ENCODE measurements at places on chromosomes 5 and 9.

DNA sequence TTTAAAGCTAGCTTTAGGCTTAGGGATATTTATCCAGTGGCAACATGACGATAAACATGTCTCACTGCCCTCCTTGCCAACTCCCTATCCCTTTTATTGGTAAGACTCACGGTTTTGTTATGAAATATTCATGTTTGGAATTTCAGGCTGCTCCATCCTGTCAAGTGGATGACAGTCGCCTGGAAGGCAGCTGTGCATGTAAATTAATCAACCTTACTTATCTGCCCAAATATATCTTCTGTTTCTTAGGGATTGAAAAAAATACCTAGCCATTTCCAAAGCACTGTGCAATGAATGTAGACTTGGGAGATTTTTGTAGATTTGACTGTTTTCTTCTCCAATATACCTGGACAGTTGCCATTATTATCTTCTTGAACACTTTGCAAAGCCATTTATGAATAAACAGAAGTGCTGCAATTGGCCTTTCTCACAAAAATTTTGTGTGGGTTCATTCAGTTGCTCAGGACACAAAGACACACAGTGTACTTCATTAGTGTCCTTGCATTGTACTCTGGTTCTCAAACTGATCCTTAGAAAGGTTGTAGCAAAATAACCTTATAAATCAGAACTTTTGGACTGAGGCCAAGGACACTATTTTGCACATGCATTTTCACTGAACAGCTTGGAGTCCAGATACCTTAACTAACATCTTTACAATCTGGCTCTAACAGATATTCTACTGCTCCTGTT is 889.4 kb upstream of the SEMA6A start:
- H3K4me1 ChIP-seq = no peaks in the 10 kb centered on the region
- H3K36me3 ChIP-seq = no peaks in the 10 kb centered on the region
- no peak for DNase-seq
- no peaks in the 10 kb centered on the region for H3K27me3 ChIP-seq

GRCh38 chr9:121331992-121332685 is 37.9 kb downstream of the STOM start:
- H3K4me3 ChIP-seq = no peak overlapping the region
- no peaks in the 10 kb centered on the region for H3K27me3 ChIP-seq
- no peaks in the 10 kb centered on the region for H3K4me1 ChIP-seq
- peak overlapping the region; percentile 76 for H3K27ac ChIP-seq

DNA sequence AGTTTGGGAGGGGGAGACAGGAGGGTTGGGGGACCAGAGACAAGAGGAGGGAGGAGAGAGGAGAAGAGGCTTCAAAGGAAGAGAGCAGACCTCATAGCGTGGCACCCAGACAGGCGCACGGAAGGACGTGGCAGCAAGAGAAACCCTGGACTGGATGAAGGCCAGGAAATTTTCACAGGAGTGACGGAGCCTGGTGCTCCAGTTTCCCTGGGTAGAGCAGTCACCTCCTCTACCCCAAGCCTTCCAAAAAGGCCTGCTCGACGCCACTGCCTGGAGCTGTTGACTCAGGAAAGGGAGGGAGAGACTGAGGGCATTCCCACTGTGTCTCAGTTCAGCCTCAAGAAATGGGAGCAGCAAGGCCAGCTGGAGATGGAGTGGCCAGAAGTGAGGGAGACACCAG is 19.3 kb downstream of the AK8 start:
- no peak overlapping the region for H3K27ac ChIP-seq
- peaks cover 14% of the 10 kb centered on the region for H3K27me3 ChIP-seq
- H3K36me3 ChIP-seq = no peaks in the 10 kb centered on the region
- no peaks in the 10 kb centered on the region for H3K4me1 ChIP-seq
- no peak for DNase-seq
- no peak overlapping the region for H3K4me3 ChIP-seq

DNA sequence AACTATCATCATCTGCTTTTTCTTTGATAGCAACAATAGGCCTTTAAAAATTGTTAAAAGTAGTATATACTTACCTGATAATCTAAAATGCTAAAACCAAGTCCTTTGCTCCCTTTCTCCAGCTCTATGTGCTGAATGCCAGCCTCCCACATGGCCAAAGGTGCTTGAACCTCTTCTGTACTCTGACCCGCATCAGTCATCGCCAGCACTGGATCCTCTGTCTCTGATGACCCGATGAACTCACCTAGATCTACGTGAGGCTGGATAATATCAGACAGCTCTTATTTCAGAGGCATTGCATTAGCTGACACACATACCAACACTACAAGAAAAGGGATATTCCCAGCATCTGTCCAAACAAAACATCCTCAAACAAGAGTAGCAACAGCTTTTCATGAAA is 89.5 kb downstream of the MPDZ start:
- H3K36me3 ChIP-seq = peaks cover 70% of the 10 kb centered on the region
- H3K4me1 ChIP-seq = no peaks in the 10 kb centered on the region
- no peaks in the 10 kb centered on the region for H3K27me3 ChIP-seq
- no peak for DNase-seq
- H3K27ac ChIP-seq = no peak overlapping the region

GRCh38 chr5:93423300-93423699 is 157.7 kb downstream of the NR2F1-AS1 start:
- no peaks in the 10 kb centered on the region for H3K4me1 ChIP-seq
- H3K4me3 ChIP-seq = no peak overlapping the region
- H3K27me3 ChIP-seq = no peaks in the 10 kb centered on the region
- no peak overlapping the region for H3K27ac ChIP-seq
- no peaks in the 10 kb centered on the region for H3K36me3 ChIP-seq

- no peak overlapping the region for H3K27ac ChIP-seq
- H3K27me3 ChIP-seq = no peaks in the 10 kb centered on the region
- H3K4me3 ChIP-seq = no peak overlapping the region
- H3K4me1 ChIP-seq = no peaks in the 10 kb centered on the region
- H3K36me3 ChIP-seq = no peaks in the 10 kb centered on the region
Measured at GRCh38 chr9:132114102-132114707, 34.5 kb upstream of the MED27 start.

GRCh38 chr5:56710826-56711590 is 104.3 kb upstream of the MAP3K1 start:
- H3K27ac ChIP-seq = no peak overlapping the region
- H3K27me3 ChIP-seq = no peaks in the 10 kb centered on the region
- H3K4me1 ChIP-seq = no peaks in the 10 kb centered on the region
- H3K4me3 ChIP-seq = no peak overlapping the region
- no peaks in the 10 kb centered on the region for H3K36me3 ChIP-seq
- no peak for DNase-seq

DNA sequence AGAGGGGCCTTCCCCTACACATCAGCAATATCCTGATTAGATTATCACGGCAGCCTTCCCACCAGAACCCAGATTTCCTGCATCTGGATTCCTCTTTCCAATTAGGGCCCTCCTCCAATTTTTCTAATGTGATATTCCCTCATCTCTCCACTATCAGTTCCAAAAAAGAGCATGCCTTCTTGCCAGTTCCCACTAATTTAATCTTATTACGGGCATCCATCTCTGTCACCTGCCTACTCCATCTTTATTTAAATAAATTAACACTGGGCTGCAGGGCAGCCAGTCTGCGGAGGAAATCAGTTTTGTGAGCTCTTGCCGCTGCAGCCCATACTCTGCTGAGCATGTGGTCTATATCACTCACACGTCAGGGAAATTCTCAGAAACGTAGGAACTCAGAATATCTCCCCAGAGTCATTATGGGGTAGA is 16.6 kb upstream of the FBP2 start:
- no peak overlapping the region for H3K4me3 ChIP-seq
- H3K27ac ChIP-seq = no peak overlapping the region
- DNase-seq = no peak
- H3K27me3 ChIP-seq = peaks cover 11% of the 10 kb centered on the region
- H3K36me3 ChIP-seq = no peaks in the 10 kb centered on the region

GRCh38 chr5:136679233-136679632 is 313.9 kb upstream of the TRPC7 start:
- no peaks in the 10 kb centered on the region for H3K4me1 ChIP-seq
- no peak overlapping the region for H3K27ac ChIP-seq
- H3K4me3 ChIP-seq = no peak overlapping the region
- no peaks in the 10 kb centered on the region for H3K27me3 ChIP-seq
- no peak for DNase-seq

DNA sequence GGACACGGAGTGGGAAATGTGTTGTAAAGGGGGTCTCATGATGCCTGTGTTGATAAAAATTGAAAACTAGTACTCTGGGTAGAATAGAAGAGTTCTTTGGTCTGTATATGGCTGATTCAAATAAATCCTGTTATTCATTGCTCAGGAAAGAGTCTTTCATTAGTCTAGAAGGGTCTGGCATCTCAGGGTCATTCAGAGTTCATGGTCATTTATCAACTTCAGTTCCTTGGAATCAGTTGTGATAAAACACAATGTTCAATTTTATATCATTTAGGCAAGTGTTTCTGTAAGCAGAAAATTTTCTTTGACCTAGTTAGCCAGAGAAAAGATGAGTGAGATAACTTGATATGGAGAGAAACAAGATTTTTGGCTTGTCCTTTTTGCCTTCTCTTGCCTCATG is 36.3 kb downstream of the SPATA31D1 start:
- DNase-seq = no peak
- no peaks in the 10 kb centered on the region for H3K4me1 ChIP-seq
- no peaks in the 10 kb centered on the region for H3K36me3 ChIP-seq
- no peak overlapping the region for H3K27ac ChIP-seq

DNA sequence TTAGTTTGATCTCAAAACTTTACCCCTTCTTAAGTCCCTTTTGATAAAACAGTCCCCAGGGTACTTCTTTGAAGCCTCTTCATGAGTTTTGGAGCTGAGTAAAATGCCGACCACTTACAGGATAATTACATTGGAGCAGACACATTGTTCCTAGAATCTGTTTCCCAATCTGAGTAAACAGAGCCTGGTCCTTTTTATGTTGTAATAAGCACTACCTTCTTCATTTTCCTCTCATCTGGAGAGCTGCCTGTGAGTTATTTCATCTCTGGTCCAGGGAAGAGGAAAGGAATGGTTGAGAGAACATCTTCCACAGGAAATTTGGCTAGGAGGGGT is 26.3 kb upstream of the GALNT10 start:
- H3K4me3 ChIP-seq = no peak overlapping the region
- no peaks in the 10 kb centered on the region for H3K4me1 ChIP-seq
- H3K27ac ChIP-seq = no peak overlapping the region
- no peak for DNase-seq

GRCh38 chr5:146042628-146043279 is 62.6 kb downstream of the PLAC8L1 start:
- H3K27ac ChIP-seq = no peak overlapping the region
- no peaks in the 10 kb centered on the region for H3K27me3 ChIP-seq
- no peaks in the 10 kb centered on the region for H3K36me3 ChIP-seq
- H3K4me1 ChIP-seq = no peaks in the 10 kb centered on the region

DNA sequence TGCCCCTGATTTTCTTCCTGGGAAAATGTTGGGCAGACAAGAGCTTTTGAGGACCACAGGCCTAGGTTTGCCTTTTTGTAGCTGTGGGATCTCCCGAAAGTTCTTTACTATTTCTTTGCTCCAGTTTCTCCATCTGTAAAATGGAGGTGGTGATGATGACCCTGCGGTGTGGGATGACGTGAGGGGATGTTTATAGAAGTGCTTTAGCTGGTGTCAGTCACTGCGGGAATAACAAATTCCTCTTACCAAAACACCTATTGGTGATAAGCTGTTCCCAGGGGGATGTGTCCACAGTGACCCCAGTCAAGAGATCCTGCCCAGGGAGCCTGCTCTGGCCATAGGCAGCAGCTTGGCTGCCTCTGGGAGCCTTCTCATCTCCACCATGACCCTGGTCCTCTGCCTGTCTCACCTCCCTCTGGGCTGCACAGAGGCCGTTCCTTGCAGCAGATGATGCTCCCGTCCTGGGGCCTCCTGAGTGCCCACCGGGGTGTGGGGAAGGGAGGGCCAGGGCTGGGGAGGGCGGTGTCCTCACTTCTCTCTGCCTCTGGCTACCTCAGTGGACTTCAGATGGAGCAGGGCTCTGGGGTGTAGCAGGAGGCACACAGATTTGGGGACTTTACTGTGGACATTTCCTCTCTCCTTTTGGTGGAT is 77.2 kb downstream of the COL15A1 start:
- H3K4me3 ChIP-seq = no peak overlapping the region
- DNase-seq = no peak
- H3K27me3 ChIP-seq = no peaks in the 10 kb centered on the region
- peaks cover 30% of the 10 kb centered on the region for H3K36me3 ChIP-seq
- H3K4me1 ChIP-seq = no peaks in the 10 kb centered on the region

GRCh38 chr5:87266914-87267573 is 639 bp upstream of the RASA1 start:
- H3K27ac ChIP-seq = peak overlapping the region; percentile 94
- H3K4me1 ChIP-seq = peaks cover 24% of the 10 kb centered on the region
- no peaks in the 10 kb centered on the region for H3K27me3 ChIP-seq
- H3K4me3 ChIP-seq = peak overlapping the region; percentile 80

DNA sequence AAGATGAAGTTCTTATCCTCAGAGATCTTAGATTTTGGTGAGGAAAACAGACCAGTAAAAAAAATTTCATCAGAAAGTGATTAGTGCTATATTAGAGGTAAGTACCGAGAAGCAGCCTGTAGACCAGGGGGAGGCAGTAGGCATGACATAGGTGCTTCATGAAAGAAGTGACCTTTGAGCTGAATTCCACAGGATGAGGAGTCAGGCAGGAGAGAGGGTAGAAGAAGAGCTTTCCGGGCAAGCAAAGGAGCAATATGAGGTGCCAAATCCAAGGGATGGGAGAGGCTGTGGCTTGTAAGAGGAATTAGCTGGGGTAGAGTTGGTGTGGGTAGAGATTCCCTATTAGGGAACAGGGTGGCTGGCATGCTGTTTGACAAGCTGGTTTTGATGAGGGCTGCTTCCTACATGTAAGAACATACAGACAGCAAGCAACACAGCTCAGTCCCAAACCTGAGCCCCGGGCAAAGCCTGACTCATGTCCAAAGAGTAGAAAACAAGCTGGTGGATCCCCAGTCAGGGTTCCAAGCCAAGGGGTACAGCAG is 48.4 kb upstream of the PWWP2A start:
- DNase-seq = no peak
- H3K36me3 ChIP-seq = no peaks in the 10 kb centered on the region
- H3K27me3 ChIP-seq = no peaks in the 10 kb centered on the region
- peaks cover 40% of the 10 kb centered on the region for H3K4me1 ChIP-seq
- H3K27ac ChIP-seq = no peak overlapping the region

DNA sequence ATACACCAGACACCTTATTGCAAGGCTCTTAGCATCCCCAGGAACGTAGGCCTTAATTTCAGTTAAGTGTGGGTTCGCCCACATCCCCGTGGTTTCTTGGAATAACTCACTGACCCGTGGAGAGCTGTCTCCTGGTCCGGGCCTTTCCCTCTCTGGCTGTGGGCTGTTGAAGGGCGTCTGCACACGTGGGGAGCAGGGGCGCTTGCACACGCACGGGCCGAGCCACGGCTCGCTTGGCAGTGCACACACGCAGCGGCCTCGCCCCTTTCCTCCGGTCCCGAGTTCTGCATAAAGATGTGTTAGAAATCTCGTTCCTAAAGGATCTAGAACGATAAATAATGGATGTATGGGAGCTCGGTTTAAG is 141.9 kb downstream of the PBX3 start:
- peak overlapping the region; percentile 45 for H3K4me3 ChIP-seq
- DNase-seq = peak; percentile 54
- H3K36me3 ChIP-seq = no peaks in the 10 kb centered on the region
- no peaks in the 10 kb centered on the region for H3K4me1 ChIP-seq
- H3K27me3 ChIP-seq = no peaks in the 10 kb centered on the region

DNA sequence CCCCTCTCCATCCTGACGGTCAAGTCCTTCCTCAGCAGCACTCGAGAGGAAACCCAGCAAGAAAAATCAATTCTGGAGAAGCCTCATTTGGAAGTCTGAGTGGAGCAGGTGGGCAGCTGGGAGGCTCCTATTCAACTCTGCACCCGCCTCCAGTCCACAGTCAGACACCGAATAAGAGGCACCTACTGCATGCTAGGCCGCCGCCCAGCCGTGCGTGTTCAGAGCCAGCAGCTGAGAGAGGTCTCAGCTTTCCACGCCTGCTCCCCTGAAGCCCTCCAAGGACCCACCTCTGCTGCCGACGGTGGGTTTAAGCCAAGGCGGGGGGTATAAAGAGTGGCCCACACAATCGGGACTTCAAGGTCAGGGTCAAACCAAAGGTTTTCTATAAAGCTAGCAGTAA is 41.9 kb downstream of the VAV2 start:
- no peak overlapping the region for H3K4me3 ChIP-seq
- H3K27me3 ChIP-seq = no peaks in the 10 kb centered on the region
- DNase-seq = no peak
- H3K36me3 ChIP-seq = no peaks in the 10 kb centered on the region

Data from tibial artery (tissue), 4 donors.